Fibroblast of gingiva (primary cell): ENCODE measurements at places on chromosomes 7 and 10.

DNA sequence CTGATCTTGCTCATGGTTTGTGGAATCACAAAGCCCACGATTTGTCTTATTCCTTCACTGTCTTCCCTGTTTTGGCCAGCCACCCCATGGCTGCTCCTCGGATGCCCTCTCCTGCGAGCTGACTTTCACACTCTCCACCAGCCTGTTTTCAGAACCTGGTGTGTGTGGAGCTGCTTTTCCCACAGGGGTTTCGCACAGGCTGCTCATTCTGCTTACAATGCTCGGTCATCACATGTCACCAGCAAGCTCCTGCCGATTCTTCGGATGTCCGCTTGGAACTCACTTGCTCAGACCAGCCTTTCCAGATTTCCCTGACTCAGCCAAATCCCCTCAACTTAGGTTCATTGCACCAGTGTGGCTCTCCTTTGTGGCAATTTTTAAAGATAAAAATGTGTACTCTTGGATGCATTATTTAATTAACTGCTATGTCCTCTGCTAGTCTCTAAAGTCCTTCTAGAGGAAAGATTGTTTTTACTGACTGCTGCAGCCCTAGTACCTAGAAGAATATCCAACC lies 1018.6 kb upstream of the LRRTM3 start:
- DNase-seq = no peak

GRCh38 chr7:73969991-73970390 lies 58.0 kb upstream of the ELN start:
- no peak for DNase-seq

GRCh38 chr10:121438333-121438732 lies 159.9 kb downstream of the FGFR2 start:
- no peak for DNase-seq

- DNase-seq = peak; percentile 57
These were observed 40.6 kb downstream of the NHLRC2 start for GRCh38 chr10:113895018-113895417.

GRCh38 chr7:15889507-15889906 lies 203.0 kb upstream of the MEOX2 start:
- DNase-seq = peak; percentile 5

DNA sequence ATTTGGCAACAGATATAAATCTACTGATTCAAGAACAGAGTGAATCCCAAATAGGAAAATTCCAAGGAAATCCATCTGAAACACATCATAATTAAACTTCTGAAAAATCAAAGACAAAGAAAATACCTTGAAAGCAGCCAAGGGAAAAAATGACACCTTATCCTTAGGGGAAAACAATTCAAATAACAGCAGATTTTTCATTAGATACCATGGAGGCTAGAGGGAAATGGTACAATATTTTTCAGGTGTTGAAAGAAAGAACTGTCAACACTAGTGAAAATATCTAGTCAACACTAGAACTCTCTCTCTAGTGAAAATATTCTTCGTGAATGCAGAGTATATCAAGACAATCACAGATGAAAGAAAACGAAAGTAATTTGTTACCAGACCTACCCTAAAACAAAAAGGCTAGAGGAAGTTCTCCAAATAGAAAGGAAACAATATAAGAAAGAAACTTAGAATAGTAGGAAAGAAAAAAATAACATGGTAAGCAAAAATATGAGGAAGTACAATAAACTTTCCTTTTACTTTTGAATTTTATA lies 5.7 kb upstream of the FAM241B start:
- DNase-seq = no peak

DNA sequence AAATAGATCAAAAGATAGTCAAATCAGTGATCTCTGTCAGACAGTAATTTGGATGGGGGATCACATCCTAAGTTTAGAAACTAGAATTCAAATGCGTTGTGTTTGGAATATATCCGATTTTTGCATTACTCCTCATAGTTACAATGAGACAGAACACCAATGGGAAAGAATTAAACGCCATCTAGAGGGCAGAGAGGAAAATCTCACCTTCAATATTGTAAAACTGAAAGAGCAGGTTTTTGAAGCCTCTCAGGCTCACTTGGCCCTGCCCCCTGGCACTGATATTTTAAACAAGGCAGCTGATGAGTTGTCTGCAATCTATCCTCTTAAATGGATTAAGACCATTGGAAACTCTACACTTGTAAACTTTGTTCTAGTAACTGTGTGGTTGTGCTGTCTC lies 17.7 kb downstream of the FRG2B start:
- DNase-seq = no peak

- no peak for DNase-seq
These were observed 129.5 kb downstream of the PTPRN2 start for GRCh38 chr7:158458096-158458495.

DNA sequence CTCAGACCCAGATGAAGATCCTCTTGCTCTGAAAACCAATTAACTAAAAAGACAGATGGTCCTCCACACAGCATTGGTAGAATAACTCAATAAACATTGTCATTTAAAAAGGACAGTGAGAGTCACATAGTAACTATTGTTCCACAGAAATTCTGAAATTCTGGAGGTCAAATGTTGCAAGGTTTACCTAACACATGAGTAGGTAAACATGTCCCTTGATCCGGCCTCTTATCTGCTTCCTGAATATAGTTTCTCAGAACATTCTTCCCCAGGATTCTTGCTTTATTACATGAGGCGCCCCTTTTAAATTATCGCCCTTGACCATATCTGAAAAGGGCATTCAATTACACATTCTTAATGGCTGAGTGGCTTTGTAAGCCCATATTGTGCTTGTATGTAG lies 270.7 kb downstream of the SEMA3D start:
- DNase-seq = no peak

- DNase-seq = no peak
These were observed 749.0 kb downstream of the SUGCT start for GRCh38 chr7:40883826-40884225.

GRCh38 chr7:158123753-158124152 lies 463.9 kb downstream of the PTPRN2 start:
- no peak for DNase-seq

DNA sequence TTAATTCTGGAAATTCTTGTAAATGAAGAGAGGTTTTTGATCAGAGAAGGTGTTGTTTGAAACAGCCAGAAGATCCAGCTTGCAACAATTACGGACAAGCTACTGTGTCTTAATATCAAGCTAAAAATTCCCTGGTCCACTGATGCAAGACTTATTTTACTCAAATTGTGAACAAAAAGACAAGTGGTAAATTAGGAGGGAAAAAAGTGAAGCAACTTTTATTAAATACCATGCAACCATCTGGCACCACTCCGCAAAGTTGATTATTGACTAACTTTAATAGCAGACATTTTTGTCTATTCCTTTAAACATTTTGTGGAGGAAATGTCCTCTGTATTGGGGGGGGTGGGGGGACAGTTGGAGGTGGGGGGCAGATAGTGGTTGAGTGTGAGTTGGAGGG lies 5.1 kb upstream of the CAV2 start:
- DNase-seq = peak; percentile 48

- no peak for DNase-seq
These were observed 249.8 kb downstream of the AUTS2 start for GRCh38 chr7:69847921-69848612.

GRCh38 chr7:139046143-139046542 lies 10.3 kb upstream of the ZC3HAV1L start:
- no peak for DNase-seq

DNA sequence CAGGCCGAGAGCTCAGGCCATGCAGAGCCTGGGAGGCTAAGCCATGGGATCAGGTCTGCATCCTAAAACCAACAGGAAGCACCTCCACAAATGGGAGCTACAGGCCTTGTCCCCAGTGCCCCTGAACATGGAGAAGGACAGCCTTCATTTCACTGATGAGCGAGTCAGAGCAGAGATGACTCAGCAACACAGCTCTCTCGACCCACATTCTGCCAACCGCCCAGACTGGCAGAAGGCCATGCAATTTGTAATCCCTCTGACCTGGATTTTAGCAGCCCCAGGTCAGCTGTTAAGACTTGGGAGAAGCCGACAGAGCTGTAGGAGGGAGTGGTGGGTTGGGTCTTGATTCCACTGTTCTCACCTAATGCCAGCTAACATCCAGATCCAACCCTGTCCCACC lies 25.5 kb downstream of the VOPP1 start:
- DNase-seq = peak; percentile 85

DNA sequence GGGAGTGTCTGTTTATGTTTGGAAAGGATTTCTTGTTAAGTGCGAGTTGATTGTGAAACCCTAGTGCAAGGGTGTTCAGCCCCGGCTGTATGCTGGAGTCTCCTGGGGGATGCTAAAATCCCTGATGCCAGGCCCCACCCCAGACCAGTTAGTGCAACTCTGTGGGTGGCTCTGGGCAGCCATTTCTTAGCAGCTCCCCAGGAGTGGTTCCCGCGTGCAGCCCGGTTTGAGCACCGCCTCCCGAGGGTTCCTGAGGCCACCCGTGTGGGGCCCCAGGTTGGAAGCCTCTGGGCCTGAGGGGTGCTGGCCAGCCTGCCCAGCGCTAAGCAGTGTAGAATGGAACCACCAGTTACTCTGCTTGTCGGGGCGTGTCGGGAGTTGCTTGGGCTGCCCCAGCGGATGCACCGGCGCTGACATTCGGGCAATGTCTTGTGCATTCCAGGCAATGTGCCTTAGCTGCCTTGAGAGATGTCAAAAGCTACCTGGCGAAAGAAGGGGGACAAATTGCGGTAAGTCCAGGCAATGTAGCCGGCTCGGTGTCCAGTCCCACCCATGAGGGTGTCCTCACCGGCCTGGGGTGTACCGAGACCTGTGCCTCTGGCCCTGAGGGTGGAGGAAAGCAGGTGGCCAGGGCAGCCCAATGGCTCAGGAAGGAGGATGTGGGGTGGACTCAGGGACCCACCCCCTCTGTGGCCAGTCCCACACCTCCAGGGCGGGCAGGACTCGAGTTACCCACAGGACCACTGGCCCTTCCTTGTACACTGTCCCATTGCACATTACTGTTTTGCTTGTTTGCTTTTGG lies 13.2 kb downstream of the PFKFB3 start:
- DNase-seq = no peak

DNA sequence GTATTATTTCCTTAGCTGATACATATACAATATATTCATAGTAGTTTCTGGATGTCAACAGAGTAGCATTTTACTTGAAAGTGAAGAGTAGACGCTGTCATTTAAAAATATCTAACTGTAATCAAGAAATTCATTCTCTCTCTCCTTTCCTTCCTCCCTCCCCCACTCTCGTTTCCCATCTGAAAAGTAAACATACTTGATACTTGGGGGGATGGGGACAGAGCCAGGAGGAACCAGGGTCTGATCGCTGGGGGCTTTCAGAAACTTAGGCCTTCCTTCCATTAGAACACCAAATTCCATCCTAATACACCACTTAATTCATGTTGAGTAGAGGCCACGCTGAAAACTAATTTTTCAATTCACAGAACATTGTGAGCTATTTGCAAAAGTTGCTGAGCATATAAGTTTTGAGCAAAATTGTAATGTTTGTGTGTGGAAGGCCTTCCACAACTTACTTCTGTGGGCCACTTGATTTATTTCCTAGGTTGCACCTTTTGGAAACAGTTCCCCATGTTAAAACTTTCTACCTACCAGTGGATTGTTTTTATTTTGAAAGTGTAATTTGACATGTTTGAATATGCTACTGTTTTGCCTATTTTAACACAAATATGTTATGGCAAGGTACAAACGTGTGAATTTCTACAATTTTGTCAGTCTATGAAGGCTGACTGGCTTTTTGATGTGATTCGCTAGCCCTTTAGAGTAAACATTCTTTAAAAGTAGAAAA lies 35.2 kb downstream of the CNPY1 start:
- DNase-seq = no peak

GRCh38 chr7:38938001-38938485 lies 29.1 kb upstream of the VPS41 start:
- peak; percentile 28 for DNase-seq

DNA sequence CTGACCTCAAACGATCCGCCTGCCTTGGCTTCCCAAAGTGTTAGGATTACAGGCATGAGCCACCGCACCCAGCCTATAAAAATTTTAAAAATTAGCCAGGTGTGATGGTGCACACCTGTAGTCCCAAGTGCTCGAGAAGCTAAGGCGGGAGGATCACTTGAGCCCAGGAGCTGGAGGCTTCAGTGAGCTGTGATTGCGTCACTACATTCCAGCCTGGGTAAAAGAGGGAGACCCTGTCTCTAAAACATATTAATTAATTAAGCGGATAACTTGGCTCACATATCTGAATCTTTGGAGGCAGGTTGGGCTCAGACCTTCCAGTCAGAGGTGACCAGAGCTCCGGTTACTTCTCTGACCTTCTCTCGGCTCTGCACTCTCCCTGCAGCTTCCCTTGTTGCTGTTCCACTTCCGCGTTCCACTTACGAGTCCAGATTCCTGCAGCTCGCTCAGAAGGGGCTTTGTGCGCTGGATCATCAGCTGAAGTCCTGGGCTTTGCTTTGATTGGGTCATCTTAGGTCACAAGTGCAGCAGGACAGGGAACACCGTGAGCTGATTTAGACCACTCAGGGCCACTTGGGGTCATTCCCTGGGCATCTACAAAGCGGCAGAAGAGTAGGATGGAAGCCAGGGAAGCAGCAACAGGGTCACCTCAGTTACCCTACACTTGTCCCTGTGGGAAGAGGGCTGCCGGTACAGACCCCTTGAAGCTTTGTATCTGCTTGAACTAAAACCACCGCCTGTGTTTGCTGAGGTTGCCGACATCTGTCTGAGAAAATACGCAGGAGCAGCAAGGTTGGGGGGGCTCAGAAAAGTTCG lies 2.0 kb upstream of the ARPC1B start:
- DNase-seq = no peak

- no peak for DNase-seq
These were observed 408.6 kb upstream of the PFKP start for GRCh38 chr10:2658780-2659179.

DNA sequence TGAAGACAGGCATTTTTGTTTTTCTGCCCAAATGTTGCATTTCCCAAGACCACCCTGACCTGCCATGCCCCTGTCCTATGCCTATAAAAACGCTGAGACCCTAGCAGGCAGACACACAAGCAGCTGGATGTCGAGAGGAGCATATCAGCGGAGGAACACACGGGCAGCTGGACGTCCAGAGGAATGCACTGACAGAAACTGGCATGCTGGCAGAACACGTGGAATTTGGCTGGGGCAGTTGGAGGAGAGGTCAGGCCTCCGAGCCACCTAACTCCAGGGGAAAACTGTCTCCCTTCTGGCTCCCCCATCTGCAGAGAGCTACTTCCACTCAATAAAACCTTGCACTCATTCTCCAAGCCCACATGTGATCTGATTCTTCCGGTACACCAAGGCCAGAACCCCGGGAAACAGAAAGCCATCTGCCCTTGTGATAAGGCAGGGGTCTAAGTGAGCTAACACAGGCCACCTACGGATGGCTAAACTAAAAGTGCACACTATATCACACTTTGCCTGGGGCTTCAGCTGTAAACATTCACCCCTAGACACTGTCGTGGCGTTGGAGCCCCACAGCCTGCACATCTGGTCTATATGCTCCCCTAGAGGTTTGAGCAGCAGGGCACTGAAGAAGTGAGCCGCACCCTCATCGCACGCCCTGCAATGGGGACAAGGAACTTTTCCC lies 10.0 kb upstream of the CDHR3 start:
- DNase-seq = no peak

DNA sequence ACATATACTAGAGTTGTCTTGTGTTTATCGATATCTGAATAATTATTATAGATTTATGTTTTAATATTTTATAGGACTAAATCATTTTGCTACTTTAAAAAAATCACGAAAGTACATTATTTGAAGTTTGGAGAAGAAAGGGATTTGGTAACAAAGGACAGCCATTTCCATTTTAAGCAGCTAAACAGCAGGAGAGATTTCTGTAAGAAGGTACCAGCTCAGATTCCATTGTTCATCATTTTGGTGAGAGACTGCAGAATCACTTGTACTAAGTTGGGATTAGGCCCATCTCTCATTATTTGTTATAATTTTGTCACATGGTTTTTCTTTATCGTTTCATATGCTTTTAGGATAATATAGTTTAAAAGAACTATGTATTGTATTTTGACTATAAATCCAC lies 46.7 kb downstream of the PALS2 start:
- no peak for DNase-seq
